CD4-positive, alpha-beta T cell treated with Interleukin-12 subunit alpha and Interleukin-12 subunit beta, for 1 hour (primary cell): ENCODE measurements at places on chromosomes 1 and 21.

DNA sequence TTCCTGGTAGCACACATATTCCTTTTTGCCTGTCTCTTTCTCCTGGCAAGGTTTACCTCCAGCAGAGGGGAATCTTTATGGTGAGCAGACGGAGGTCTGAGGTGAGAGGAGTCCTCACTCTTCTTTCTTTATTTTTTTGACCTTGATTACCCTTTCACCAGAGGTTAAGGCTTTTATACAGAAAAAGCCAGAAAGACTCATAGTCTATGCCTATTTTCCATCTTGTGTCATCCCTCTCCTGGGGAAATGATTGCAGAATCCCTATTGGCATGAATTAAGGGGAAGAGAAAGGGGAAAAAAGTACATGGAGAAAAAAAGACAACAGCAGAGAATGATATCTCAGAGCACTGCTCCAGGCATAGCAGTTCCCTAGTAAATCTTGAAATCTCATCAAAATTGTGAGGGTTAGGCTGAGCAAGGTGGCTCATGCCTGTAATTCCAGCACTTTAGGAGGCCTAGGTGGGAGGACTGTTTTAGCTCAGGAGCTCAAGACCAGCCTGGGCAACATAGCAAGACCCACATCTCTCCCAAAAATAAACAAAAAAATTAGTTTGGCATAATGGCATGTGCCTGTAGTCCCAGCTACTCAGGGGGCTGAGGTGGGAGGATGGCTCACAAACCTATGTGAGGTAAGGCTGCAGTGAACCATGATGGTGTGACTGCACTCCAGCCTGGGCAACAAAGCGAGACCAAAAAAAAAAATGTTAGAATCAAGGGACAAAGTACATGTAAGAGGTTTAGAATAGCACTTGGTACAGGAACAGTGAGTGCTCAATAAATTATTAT is 1.2 kb upstream of the XPR1 start:
- DNase-seq, result no peak

GRCh38 chr1:11670747-11671146 is 6.7 kb downstream of the FBXO6 start:
- no peak for DNase-seq

- no peak for DNase-seq
Observed at GRCh38 chr21:45401916-45402900, 2.8 kb upstream of the COL18A1 start.

DNA sequence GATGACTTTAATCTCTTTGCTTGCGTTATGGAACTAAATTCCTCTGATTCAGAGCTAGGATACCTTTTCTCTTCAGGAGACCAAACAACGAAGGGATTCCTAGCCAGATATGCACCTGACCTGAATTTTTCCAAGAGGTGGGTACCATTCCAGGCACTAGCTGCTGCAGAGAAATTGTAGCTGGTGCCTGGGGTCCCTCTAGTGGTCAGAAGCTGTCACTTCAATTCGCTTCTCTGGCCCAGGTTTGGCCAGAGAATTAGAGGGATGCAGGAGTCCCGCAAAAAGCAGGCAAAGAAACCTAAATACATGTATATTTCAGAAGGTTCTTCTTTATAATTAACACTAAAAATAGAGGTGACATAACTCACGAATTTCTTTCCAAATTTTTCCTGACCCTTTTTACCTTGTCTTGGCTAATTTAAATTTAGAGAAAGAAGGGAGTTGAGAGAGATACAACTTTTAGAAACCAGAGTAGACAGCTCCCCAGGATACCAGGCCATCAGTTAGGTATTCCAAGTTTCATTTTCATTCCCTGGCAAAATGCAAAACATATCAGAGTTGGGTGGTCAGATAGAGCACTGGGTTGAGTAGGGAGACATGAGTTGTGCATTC is 9.6 kb downstream of the ACKR1 start:
- peak; percentile 40 for DNase-seq

DNA sequence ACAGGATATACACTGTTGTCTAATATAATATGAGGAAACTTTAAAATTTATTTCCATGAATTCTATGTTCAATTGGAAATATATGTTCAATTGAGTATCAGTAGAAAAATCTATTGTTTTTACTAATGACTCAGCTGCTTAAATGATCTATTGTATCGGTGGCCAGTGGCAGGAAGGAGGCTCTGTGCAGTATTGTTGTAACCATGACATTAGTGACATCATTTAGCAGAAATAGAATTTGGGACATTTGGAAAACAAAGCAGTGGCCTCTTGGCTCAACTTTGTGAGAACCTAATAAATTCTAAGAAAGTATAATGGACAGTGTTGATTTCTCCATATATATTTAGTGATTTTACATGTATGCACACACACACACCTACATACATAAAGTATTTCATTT is 257.4 kb downstream of the PDE4B start:
- no peak for DNase-seq

DNA sequence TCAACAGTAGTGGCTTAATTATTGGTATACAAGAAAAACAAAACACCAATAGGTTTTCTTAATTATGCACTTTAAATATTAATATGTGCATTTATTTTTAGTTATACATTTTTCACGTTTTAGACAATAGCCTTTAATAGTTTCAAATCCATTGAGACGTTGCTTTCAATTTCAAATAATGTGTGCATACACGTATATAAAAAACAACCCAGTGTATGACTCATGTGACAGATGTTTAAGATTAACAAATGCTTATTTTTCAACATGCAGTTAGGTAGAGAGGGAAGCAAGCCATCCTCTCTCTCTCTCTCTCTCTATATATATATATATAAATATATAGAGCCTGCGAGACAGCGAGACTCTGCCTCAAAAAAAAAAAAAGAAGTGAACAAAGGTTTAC is 24.3 kb downstream of the EYA3 start:
- DNase-seq, result no peak

- DNase-seq, result no peak
Observed at GRCh38 chr21:29265690-29266479, 32.8 kb upstream of the BACH1 start.

GRCh38 chr1:246724731-246725095 is 504 bp downstream of the SCCPDH start:
- no peak for DNase-seq

- no peak for DNase-seq
Observed at GRCh38 chr1:67514786-67515185, 84.6 kb upstream of the SERBP1 start.

DNA sequence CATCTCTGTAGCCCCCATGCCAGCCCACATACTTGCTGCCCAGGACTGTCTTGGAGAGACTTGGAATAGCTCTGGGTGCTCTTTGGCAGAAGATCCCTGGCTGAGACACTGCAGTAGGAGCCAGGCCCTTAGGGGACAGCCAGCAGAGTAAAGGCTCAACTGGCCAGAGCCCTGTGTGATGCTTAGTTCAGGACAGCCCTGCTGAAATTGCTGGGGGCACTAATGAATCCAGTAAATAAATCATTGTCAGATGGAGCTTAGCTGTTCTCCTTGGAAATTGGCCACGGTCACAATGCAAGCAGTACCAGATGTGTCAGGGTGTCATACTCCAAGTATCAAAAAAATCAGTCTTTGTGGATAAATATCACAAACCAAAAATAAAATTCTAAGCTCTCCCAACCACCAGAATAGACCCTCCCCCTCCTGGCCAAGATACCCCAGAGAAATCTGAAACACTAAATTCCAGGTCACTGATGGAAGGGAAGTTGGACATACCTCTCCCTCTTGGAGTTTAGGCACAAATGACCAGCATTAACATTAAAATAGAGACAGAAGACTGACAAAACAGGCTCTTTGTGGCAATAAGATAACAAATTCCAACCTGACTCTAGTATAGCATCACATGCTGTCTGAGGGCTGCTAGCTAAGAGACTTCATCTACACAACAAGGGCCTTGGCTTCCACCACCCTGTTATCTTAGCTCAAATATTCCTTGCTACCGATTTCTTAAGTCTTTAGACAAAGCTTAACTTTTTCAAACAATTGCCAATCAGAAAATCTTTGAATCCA is 83.2 kb upstream of the DNAH14 start:
- no peak for DNase-seq

DNA sequence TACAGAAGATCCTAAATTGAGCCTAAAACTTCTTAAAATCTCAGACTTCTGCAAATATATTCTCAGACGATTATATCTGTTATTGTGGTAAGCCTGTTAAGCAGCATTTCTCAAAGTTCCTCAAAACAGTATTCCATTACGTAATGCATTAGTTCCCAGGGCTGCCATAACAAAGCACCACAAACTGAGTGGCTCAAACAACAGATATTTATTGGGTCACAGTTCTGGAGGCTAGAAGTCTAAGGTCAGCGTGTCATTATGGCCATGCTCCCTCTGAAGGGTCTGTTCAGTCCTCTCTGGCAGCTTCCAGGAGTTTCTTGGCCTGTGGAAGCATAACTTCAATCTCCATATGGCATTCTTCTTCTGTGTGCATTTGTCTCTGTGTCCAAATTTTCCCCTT is 103.5 kb upstream of the ST6GALNAC5 start:
- no peak for DNase-seq

DNA sequence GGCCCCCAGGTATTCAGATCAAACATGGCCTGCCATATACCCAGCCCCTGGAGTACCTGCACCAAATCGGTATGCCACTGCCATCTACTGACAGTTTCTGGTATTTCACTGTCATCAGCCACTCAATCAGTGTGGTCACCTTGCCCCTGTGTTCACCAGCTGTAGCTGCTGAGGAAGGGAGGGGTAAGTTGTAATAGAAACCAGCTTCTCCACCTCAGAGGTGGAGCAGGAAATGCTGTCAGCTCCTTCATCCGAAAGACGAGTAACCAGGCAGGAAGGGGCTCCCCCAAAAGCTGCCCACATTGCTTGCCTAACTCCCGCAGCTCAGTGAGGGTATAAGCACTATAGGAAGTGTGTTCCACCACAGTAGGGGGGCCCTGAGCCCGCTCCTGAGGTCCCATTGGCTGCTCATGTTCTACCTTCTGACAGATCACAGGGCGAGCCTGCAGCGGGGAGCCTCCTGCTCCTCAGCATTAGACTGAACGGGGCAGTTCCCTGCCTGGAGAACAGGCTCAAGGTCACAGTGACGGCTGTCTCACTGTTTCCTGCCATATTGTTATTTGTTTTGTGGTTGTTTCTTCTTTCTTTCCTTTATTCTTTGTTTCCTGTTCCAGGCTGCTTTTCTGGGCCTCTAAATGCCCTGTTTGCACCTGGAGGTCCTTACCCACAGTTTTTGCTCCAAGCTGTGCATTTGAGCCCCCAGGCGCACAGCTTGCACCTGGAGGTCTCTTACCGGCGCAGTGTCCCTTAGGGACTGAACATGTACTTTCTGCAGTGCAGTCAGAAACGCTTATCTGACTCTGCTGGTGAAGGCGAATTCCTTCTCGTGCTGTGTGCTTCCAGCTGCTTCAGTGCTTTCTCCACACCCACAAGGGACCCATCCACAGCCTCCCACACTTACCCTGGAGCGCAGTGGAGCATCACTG is 1638.3 kb downstream of the MRPL39 start:
- DNase-seq, result peak; percentile 84

DNA sequence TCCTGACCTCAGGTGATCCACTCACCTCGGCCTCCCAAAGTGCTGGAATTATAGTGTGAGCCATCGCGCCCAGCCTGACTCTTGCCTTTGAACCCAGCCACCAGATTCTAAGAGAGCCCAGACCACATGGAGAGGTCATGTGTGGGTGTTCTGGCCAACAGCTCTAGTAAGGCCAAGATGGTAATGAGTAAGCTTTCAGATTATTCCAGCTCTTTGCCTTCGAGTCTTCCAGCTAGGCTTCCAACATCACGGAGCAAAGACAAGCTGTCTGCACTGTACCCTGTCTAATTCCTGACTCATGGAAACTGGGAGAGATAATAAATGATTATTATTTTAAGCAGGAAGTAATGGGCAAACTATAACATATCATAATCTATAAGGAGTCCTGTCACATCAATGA is 14.8 kb upstream of the ZFP69B start:
- no peak for DNase-seq

DNA sequence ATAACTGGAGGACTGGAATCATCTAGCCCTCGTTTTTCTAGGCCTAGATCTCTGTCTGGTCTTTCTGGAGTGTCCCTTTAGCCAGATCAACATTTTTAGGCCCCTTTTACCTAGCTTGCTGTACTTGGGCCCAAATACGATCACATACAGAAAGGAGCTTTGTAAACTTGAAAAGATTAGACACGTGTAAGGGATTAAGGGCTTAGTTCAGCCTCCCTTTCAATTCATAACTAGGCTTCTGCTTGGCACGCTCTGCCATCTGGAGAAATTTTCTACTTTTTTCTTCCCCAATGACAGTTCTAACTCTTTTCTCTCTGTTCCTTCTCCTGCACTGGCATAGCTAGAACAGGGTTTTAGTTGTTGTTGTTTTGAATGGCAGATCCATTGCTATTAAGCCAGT is 153.3 kb upstream of the BEND5 start:
- DNase-seq, result no peak

DNA sequence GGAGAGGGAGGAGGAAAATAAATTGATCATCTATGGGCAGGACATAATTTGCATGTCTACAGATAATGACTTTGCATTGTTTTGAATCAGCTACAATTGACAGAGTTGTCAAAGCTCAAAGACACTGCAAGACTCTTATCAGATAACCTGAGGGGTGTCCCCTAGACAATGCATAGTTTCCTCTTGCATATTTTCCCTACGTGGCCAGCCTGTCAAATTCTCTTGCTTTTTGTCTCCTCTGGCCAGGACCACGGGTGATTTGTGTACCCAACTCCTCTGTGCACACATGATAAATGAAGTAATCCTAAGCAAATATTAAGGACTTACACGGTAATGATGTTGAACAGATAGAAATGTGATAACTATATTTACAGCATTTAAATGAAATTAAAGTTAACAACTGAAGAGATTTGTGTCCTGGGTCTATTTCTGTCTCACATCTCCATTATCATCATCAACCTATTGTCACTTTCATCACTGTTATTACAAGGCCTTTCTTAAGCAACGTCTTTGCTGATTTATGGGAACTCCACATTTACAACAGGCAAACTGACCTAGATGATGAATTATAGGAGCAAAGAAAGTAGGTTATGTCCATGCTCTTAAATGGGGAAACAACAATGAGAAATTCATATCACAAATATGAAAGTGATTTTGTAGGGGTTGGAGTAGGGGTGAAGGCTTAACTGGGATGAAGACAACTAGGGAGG is 18.8 kb downstream of the BATF3 start:
- no peak for DNase-seq

DNA sequence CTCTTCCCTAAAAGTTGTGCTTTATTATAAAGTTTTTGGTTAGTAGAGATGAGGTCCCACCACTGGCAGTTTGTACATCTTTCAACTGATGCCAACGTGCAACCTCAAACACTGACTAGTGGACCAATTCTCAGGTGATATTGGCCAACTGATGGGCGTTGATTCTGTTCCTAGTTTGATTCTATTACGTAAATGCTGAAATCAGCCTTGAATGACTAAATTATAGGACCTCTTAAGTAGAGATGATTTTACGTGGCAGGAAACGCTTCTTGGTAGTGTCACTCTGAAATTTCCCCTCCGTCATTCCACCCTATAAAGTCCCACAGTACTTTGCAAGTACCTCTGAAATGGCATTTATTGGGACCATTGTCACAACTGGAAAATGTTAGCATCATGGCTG is 8.8 kb upstream of the FNDC7 start:
- DNase-seq, result peak; percentile 60

- DNase-seq, result no peak
Observed at GRCh38 chr1:8866792-8867415, 11.6 kb downstream of the ENO1 start.
